Cortex of kidney (tissue), 1 donor: ENCODE measurements at places on chromosomes 13 and 19.

DNA sequence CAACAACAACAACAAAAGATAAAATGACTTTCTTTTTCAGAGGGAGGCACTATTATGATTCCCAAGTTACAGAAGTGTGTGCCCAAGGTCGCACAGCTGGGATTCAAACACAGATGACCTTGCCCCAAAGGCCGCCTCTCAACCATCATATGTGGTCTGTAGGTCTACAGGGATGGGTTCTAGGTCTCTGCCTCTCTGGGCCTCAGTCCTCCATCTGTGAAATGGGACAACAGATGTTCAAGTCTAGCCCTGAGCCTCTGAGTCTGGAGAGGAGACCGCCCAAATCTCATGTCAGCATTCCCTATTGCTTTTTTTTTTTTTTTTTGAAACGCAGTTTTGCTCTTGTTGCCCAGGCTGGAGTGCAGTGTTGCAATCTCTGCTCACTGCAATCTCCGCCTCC lies 4.9 kb downstream of the NPAS1 start:
- no peak for DNase-seq

DNA sequence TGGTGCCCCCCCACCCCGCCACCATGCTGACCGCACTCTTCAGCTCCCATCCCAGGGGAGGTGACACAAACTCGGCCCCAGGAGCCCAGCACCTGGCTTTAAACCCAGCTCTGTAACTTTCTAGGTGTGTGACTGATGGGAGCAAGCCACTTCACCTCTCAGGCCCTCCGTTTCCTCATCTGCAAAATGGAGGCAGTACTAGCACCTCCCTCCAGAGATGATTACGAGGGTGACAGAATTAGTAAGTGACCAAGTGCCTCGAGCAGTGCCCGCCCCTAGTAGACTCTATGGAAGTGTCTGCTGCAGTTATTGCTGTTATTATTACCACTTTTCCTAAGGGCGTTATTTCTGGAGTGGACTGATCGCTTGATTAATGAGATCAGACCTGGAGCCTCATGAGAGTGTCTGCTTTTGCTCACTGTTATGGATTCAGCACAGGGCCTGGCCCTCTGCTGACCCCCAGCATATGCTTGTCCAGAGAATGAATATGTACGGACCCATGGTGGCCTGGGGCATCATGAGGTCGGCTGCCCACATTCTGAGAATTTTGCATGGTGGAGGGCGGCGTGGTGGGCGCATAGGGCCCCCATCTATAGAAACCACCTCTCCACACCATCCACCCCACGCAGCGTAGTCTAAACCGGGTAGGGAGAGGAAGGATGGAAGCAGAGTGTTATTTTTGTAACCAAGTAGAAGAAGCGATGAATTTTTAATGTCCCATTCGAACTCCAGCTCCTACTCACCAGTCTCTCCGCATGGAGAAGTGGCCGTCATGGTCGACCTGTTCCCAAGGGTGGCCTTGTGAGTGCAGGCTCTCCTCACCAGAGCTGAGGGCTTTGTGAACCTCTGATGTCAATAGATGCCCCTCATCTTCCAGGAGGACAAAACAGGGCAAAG lies 48.2 kb downstream of the CAPN12 start:
- DNase-seq, result no peak

- no peak for DNase-seq
Observed at GRCh38 chr13:40770934-40771618, at the start of gene MRPS31. TSS of gene MRPS31 (minus strand) at chr13:40771190. CDS start at chr13:40771136, 54 bp downstream.

GRCh38 chr19:34504273-34504808 lies 22.8 kb downstream of the WTIP start:
- DNase-seq, result no peak

- no peak for DNase-seq
Observed at GRCh38 chr13:27374650-27375049, 49.8 kb upstream of the GTF3A start.

DNA sequence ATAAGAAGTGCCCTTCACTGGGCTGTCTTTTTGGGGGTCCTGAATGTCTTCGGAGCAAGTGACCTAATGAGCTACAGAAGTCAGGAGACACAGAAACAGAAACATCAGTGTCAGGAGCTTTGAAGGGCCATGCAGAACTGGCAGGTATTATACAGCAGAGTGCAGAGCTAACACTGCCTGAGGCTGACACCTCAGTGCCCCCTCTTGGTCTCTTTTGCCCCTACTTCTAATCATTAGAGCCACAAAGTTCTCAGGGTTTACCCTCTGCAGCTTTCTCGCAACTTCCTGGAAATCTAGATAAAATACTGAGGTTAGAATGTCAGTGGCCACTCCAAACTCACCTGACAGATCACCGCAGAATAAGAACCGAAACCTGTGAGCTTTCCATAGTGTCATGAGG lies 172.7 kb downstream of the B3GLCT start:
- DNase-seq, result no peak

GRCh38 chr19:16829010-16829821 lies at the start of gene SIN3B:
TSS of gene SIN3B (plus strand) at chr19:16829398. CDS start at chr19:16829421, 23 bp downstream.
- no peak for DNase-seq

- DNase-seq, result no peak
Observed at GRCh38 chr13:50713523-50714248, 129.8 kb downstream of the DLEU7 start.

DNA sequence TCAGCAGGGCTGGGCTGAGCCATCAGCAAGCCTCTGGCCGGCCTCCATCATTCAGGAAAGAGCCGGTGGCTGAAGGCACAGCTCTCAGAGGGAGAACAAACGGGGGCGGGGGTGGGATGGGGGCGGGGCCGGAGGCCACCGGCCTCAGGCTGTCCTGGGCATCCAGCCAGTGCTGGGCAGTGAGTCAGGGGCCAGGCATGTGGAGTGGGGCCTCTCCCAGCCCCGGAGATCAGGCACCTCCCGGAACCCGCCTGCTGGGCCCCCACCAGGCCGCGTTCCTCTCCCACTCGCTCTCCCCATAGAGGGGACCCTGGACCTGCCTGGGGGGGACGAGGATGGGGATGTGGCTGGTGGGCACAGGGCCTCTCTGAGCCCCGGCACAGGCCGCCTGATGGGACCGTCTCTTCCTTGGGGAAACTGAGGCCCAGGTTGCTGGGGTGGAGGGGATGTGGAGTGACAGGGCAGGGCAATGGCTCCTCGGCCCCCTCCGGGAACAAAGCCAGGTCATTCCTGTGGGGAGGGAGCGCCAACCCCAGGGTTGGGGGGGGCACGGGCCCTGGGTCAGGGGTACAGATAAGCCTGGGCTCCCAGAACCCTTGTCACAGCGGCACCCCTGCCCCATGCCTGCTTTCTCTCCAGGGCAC lies 12.9 kb downstream of the SPC24 start:
- no peak for DNase-seq

- DNase-seq, result no peak
Observed at GRCh38 chr13:73618275-73618865, 515.8 kb downstream of the KLF12 start.

- DNase-seq, result no peak
Observed at GRCh38 chr13:55615081-55615480, 1525.6 kb upstream of the PRR20A start.

DNA sequence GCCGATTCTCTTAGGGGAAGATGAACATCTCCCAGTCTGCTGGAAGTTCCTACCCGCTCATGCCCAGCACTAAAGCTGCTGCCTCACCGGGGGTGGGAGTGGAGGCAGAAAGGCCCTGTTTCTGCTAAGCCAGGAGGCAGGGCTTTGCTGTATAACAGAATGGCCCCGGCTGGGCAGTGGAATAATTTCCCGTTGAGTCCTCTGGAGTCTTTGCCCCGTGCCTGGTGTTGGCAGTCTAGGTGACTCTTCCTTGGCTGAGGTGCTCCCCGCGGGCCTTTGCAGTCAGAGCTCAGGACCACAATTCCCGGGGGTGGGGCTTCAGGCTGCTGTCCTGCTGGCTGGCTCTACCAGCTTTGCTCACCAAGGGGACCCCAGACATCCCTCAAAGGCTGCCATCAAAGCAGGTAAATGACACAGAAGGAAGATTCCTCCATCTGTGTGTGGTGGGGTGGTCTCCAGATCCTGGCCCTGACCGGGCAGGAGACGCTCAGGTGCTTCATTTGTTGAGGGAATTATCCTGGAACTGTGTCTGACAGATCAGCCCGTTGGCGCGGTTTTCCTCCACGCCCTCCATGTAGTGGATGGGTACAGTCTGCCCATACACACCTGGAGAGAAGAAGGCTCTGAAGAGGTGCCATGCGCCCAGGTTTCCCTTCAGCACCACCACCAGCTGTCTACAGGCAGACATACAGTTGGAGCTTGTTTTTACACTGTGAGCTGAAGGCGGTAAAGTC lies 209.9 kb downstream of the TEX29 start:
- no peak for DNase-seq

- no peak for DNase-seq
Observed at GRCh38 chr19:18503337-18503970, 18.4 kb downstream of the ELL start.

GRCh38 chr19:35757749-35758608 lies at the start of gene PROSER3:
TSS of gene PROSER3 (plus strand) at chr19:35758176. CDS start at chr19:35758216, 40 bp downstream.
- DNase-seq, result peak; percentile 60

DNA sequence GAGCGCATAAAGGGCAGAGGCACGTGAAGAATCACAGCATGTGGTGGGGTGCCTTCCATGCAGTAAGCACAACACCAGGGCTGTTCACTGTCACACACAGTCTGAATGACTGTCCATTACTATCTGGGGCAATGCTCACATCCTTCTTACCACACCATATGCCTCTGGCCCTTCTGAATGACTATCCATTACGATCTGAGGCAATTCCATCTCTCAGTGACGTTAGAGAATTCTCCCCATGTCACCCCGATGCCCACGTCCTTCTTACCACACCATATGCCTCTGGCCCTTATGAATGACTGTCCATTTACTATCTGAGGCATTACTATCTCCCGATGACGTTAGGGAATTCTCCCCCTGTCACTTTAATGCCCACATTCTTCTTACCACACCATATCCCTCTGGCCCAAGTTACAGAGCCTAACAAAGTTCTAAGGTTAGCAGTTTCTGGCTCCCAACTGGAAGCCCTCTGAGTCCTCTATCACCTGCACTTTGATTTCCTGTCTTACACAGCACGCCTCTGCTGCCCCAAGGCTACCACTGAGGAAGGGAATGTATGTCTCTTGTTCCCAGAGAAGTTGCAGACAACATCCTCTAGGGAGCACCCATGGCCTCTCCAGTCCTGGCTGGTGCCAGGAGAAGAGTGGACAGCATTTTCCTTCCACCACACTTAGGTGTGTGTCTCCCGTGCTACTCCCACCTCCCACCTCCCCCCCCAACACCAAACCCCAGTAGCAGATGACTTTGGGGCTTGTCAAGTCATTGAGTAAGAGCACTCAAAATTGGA lies 154.8 kb downstream of the COG6 start:
- DNase-seq, result no peak

- no peak for DNase-seq
Observed at GRCh38 chr19:39996218-39996810, 546 bp upstream of the ZNF546 start.

DNA sequence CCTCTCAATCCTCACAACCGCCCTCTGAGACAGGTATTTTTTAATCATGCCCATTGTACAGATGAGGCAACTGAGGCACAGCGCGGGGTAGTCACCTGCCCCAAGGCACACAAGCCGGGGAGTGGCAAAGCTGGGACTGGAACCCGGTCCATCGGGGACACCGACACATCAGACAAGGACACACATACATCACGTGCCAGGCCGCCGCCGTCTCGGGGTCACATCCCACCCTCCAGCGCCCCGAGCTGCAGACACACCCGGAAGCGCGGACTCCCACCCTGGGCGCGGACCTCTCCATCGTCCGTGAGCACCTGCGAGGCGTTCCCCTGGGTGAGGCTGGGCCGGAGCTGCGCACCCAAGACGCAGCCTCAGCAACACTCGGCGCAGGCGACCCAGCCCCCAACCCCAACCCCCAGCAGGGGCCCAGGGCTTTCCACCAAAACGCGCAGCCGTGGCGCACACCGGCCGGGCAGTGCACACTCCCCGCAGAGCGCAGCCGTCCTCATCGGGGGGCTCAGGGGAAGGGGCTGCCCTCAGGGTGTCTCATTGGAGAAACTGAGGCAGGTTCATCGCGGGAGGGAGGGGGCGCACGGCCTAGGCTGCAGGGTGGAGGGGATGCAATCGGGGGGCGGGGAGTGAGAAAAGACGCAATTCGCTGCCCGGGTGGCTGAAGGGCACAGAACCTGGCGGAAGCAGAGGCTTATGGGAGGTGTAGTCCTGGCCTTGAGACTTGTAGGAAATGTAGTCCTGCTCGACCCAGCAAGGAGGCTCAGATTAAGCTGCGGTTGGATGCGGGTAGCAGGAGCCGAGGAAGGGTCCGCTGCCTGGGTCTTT lies 1.9 kb upstream of the LMTK3 start:
- no peak for DNase-seq

DNA sequence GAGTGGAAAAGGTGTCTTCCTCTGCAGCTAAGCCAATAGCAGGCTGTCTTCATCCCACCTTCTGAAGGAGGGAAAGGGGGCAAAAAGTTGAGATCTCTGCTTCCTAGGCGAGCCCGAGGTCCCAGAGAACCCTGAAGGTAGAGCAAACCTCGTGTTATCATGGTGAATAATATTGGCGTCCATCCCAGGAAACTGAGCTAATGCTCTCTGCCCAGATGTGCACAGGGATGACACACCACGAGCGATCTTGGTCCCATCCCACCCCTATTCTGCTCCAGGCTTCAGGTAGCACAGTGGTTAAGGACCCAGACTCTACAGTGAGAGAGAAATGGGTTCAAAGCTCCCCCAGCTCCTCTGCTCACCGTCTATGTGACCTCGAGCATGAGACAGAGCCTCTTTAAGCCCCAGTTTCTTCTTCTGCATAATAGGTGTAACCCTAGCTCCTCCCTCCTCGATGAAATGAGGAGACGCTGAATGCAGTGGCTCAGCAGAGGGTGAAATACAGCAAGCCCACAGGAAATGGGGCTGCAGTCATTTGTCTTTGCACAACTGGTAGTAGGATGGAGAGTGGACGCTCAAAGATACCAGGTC lies 9.9 kb upstream of the CEACAM20 start:
- DNase-seq, result no peak

- DNase-seq, result no peak
Observed at GRCh38 chr19:27821418-27822018, 1391.4 kb downstream of the UQCRFS1 start.

DNA sequence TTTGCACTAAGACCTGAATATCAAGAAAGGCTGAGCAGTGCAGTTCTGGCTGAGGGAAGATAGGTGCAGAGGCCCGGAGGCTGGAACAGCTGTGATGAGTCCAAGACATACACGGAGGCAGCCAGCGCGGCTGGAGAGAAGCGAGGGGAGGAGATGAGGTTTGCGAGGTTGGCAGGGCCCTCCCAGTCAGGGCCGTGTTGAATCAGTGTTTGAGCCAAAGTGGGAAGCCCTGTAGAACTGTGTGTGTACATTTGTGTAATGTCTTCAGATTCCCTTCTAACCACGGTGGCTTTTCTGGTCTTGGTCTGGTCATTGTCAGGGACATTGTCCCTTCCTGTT lies 34.9 kb downstream of the PAK4 start:
- no peak for DNase-seq

GRCh38 chr13:82720986-82721385 lies 1161.3 kb downstream of the SLITRK1 start:
- DNase-seq, result no peak

GRCh38 chr19:48619692-48620585 lies 633 bp downstream of the SPHK2 start:
- DNase-seq, result no peak
